ENCODE measurements at places on chromosomes 12 and 14.
A peak's percentile ranks its signal among the peaks of the same experiment; 100 is the strongest.

- H3K4me3 ChIP-seq: no peak overlapping the region
- no peak for DNase-seq
- no peaks in the 10 kb centered on the region for H3K4me1 ChIP-seq
- H3K36me3 ChIP-seq: no peaks in the 10 kb centered on the region
- H3K27me3 ChIP-seq: no peaks in the 10 kb centered on the region
Measured at GRCh38 chr12:79155683-79156082, 291.1 kb downstream of the SYT1 start.

DNA sequence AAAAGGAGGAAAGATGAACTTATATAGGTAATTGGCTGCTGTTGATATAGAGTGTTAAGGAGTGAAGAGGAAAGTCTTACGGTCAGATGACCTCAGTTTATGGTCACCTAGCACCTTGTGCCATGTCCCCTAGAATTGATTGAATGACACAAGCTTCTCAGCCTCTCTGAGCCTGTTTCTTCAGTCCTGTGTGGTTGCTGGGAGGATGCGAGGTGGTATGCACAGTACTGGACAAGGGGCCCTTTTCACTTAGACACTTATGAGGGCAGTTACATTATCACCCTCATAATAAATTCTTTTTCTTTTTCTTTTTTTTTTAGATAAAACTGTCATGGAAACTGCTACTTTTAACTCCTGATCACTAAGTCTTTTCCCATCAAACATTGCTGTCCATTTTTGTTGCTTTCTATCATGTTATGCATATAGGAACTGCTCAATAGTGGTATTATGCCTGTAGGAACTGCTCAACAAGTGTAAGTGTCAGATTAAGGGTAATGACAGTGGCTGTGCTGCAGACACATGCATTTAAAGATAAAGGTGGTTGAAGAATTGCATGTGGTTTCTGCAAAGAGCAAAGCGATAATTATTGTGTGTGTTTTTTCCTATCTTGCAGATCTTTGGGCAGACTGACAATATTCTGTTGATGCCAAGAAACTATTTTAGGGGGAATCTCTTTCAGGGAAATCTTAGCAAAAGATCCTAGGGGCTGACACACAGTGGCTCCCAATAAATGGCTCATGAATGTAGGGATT, 11.6 kb downstream of the ANO6 start:
- H3K4me3 ChIP-seq: no peak overlapping the region
- no peak for DNase-seq
- H3K4me1 ChIP-seq: peaks cover 44% of the 10 kb centered on the region
- peak overlapping the region; percentile 51 for H3K27ac ChIP-seq
- no peaks in the 10 kb centered on the region for H3K36me3 ChIP-seq

DNA sequence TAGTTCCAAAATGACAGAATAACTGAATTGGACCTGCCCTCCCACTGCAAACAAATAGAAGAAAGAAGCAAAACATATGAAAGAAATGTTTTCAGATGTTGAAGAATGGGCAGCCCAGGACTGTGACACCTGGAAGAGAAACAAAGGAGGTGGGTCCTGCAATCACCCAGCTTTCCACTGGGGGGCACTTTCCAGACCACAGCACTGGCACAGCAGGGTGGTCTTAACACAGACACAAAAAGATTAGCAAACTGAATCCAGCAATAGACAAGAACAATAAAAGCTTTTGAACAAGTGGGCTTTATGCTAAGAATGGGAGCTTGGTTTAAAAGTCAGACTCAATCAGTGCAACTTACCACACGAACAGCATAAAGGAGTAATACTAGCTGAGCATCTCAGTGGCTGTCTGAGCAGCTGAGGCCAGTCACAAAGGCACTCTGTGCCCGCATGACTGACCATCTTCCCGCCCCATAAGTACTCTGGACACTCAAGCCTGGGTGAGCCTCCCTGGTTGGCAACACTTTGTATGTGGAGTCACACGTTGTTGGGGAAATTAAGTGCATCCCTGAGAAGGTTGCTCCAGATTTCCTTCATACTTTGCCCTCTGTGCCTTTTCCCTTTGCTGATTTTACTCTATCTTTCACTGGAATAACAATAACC, 27.7 kb downstream of the JKAMP start:
- no peak overlapping the region for H3K27ac ChIP-seq
- H3K36me3 ChIP-seq: no peaks in the 10 kb centered on the region
- H3K4me3 ChIP-seq: no peak overlapping the region
- no peaks in the 10 kb centered on the region for H3K4me1 ChIP-seq
- no peak for DNase-seq
- H3K27me3 ChIP-seq: no peaks in the 10 kb centered on the region

DNA sequence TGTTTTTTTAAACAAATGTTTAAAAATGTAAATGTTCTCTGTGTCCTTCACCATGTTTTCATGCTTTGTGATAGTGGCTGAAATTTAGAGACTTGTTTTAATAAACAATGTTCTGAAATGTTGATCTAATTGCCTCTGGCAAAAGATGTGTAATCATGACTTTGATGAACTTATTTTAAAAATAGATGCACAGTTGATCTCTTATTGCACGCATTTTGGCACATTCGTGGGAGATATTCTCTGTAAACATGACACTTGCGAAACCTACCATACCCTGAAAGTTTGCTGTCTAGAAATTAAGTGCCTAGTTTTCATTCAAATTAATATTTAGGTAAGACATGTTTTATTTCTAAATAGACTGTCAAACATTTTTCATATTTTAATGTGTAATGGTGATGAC, 119.7 kb upstream of the DNM1L start:
- no peaks in the 10 kb centered on the region for H3K36me3 ChIP-seq
- no peak overlapping the region for H3K4me3 ChIP-seq
- H3K4me1 ChIP-seq: no peaks in the 10 kb centered on the region
- DNase-seq: no peak
- no peaks in the 10 kb centered on the region for H3K27me3 ChIP-seq

GRCh38 chr12:84596266-84596665, 316.3 kb downstream of the SLC6A15 start:
- H3K4me3 ChIP-seq: no peak overlapping the region
- no peaks in the 10 kb centered on the region for H3K4me1 ChIP-seq
- H3K27ac ChIP-seq: peak overlapping the region; percentile 48
- H3K27me3 ChIP-seq: no peaks in the 10 kb centered on the region

DNA sequence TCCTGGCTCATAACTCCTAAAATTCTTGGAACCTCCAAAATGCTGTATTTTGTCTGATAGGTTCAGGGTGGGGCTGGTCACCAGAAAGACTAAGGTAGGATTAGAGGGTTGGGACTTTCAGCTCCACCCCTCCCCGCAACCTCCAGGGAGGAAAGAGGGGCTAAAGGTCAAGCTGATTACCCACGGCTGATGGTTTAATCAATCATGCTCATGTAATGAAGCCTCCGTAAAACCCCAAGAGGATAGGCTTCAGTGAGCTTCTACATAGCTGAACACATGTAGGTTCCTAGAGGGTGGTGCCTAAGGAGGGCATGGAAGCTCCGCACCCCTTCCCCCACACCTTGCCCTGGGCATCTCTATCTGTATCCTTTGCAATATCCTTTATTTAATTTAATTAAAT, 60.0 kb downstream of the DGLUCY start:
- H3K4me1 ChIP-seq: no peaks in the 10 kb centered on the region
- DNase-seq: no peak
- H3K4me3 ChIP-seq: no peak overlapping the region
- no peak overlapping the region for H3K27ac ChIP-seq
- H3K27me3 ChIP-seq: no peaks in the 10 kb centered on the region

- no peaks in the 10 kb centered on the region for H3K27me3 ChIP-seq
- DNase-seq: no peak
- H3K4me3 ChIP-seq: no peak overlapping the region
- no peaks in the 10 kb centered on the region for H3K36me3 ChIP-seq
- H3K27ac ChIP-seq: no peak overlapping the region
Measured at GRCh38 chr12:91920276-91920675, 225.4 kb downstream of the BTG1 start.

GRCh38 chr12:121326996-121327674, 25.1 kb downstream of the ANAPC5 start:
- no peaks in the 10 kb centered on the region for H3K4me1 ChIP-seq
- peaks cover 23% of the 10 kb centered on the region for H3K36me3 ChIP-seq
- no peaks in the 10 kb centered on the region for H3K27me3 ChIP-seq
- no peak overlapping the region for H3K27ac ChIP-seq
- no peak overlapping the region for H3K4me3 ChIP-seq

DNA sequence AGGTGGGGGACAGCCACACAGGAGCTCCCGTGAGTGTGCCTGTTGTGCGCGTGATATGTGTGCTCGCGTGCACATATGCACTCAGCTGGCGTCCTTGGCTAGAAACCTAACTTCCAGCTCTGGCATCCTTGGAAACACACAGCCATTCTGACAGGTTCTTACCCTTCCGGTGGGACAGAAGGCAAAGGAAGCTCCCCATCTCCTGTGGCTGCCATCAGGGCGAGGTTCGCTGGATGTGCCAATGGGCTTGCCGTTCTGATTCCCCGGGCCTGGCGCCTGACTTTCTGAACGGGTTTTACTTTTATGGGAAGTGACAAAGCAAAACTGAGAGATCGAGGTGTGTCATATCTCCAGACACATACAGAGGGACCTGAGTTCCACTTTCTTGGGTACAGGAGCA, 124.7 kb downstream of the PAPOLA start:
- no peak overlapping the region for H3K4me3 ChIP-seq
- H3K4me1 ChIP-seq: no peaks in the 10 kb centered on the region
- no peak overlapping the region for H3K27ac ChIP-seq
- H3K36me3 ChIP-seq: no peaks in the 10 kb centered on the region

DNA sequence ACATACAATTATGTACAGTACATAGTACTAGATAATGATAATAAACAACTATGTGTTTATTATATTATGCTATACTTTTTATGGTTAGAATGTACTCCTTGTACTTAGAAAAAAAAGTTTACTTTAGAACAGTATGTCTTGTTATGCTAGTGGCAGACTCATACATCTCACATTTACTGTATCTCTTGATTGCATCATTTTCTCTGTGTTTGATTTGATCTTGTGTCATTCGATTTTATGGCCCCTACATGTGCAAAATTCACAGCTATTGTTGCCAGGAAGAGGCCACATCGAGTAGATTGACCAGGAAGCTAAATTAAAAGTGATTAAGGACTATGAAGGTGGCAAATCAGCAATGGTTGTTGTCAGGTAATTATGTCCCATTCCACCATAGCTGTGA, 153.0 kb downstream of the PCNX1 start:
- no peak overlapping the region for H3K27ac ChIP-seq
- no peak for DNase-seq
- H3K4me3 ChIP-seq: no peak overlapping the region

GRCh38 chr12:64746663-64747062, 12.5 kb downstream of the GNS start:
- no peak for DNase-seq
- H3K36me3 ChIP-seq: peaks cover 19% of the 10 kb centered on the region
- H3K27me3 ChIP-seq: no peaks in the 10 kb centered on the region
- H3K27ac ChIP-seq: no peak overlapping the region
- no peak overlapping the region for H3K4me3 ChIP-seq

DNA sequence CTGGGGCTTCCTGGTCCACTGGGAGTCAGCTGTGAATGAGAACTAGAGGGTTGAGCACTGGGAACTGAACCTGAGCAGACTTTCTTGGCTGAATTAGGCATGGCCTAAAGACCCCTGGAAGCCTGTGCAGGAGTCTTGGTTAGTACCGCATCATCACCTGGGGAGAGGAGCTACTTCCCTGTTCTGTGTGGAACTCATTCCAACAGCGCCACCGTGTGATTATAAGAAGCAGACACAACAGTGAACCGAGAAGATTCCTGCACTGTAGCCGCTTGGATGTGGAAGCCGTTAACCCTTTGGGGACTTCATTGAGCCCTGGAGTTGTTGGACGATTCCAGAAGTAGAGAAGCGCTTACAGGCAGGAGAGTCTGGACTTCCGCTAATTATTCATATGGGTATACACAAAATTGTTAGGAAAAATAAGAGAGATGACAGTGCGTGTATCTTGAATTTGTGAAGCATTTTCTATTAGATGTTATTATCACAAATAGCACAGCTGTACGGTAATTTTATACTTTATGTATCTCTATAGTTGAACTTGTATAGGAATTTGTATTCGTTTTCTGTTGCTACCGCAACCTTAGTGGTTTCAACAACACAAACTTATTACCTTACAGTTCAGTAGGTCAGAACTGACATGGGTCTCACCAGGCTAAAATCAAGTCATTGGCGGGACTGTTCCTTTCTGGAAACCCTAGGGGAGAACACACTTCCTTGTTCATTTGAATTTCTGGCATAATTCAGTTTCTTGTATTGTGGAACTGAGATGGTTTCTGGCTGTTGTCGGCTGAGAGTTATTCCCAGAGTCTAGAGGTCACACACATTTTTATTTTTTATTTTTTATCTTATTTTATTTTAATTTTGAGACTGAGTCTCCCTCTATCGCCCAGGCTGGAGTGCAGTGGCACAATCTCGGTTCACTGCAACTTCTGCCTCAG, 100.7 kb downstream of the C2CD5 start:
- H3K36me3 ChIP-seq: no peaks in the 10 kb centered on the region
- H3K27ac ChIP-seq: no peak overlapping the region
- H3K4me3 ChIP-seq: no peak overlapping the region
- DNase-seq: peak; percentile 45
- no peaks in the 10 kb centered on the region for H3K27me3 ChIP-seq
- H3K4me1 ChIP-seq: no peaks in the 10 kb centered on the region

DNA sequence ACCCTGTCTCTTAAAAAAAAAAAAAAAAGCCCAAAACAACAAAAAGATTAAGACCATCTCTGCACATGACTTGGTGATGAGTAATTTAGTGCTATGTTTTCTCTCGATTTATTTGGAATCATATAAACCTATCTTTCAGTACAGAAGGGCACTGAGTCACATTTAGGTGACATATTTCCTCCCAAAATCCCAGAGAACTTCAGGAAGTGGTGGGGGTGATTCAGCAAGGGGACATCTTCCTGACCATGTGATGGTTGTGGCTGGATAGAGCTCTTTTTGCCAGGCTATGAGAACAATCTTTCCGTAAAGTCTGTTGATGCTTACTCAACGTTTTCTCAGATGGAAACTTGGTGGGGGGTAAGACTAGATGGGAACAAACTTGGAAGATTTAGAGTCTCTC, 50.0 kb downstream of the PPFIBP1 start:
- peaks cover 9% of the 10 kb centered on the region for H3K4me1 ChIP-seq
- H3K4me3 ChIP-seq: no peak overlapping the region
- H3K27me3 ChIP-seq: no peaks in the 10 kb centered on the region
- H3K36me3 ChIP-seq: no peaks in the 10 kb centered on the region
- DNase-seq: no peak
- H3K27ac ChIP-seq: no peak overlapping the region

DNA sequence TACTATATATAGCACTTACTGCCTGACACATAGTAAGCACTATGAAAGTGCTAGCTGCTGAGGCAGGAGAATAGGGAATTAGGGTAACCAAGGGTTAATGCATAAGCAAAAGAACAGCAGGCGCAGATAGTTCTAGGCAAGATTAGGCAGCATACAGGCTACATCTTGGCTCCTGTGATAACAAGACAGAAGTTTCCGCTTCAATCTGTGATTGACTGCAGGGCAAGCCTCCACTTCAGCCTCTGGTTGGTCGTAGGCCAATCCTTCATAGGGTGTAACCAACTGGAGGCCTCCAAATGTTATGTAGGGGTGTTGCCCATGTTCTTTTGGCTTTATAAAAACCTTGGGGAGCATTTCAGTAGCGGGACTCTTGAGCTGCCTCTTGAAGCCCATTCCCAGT, 46.9 kb downstream of the KLHL28 start:
- no peaks in the 10 kb centered on the region for H3K4me1 ChIP-seq
- DNase-seq: no peak
- no peak overlapping the region for H3K27ac ChIP-seq
- H3K27me3 ChIP-seq: no peaks in the 10 kb centered on the region
- H3K36me3 ChIP-seq: no peaks in the 10 kb centered on the region
- no peak overlapping the region for H3K4me3 ChIP-seq

- DNase-seq: no peak
- H3K27ac ChIP-seq: no peak overlapping the region
- no peaks in the 10 kb centered on the region for H3K36me3 ChIP-seq
- no peak overlapping the region for H3K4me3 ChIP-seq
- no peaks in the 10 kb centered on the region for H3K27me3 ChIP-seq
Measured at GRCh38 chr14:63605041-63605532, 36.6 kb downstream of the WDR89 start.
